MM.1S (cell line): ENCODE measurements at places on chromosomes 3 and 15.

DNA sequence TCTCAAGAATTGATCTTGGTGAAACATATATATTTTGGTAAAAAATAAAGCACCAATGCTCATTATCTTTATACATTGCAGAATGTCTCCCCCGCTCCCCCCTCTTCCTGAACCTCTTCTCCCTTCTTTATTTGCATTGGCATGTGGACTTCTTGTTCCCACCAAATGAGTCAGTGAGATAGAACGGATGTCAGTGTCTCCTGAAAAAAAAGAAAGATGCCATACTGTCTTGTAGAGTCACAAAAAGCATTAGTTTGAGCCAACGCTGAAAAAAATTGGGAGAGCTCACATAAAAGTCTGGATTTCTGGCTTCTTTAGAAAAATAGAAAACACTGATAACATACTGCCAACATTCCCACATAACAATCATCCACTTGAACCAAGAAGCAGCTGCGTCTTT lies 32.0 kb upstream of the STXBP5L start:
- H3K4me1 ChIP-seq: no peaks in the 10 kb centered on the region
- H3K36me3 ChIP-seq: no peaks in the 10 kb centered on the region
- H3K27ac ChIP-seq: no peak overlapping the region
- DNase-seq: no peak
- no peak overlapping the region for H3K4me3 ChIP-seq

DNA sequence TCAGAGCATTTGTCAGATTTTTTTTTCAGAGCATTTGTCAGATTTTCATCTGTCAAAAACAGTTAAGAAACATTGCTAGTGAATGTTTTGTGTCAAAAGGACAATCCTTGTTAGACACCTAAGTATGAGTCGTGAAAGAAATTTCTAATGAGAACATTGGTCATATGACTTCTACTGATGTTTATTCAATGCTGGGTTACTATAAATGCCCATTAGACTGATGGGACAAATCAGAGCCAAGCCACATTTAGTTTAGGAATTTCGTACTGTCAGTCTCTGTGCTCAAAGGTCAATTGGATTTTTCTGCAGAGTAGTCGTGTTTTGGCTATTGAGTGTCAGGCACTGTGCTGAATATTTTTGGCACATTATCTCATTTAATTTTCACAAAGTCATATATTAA lies 31.6 kb downstream of the TSC22D2 start:
- H3K36me3 ChIP-seq: no peaks in the 10 kb centered on the region
- no peak overlapping the region for H3K4me3 ChIP-seq
- H3K27ac ChIP-seq: no peak overlapping the region
- no peak for DNase-seq

DNA sequence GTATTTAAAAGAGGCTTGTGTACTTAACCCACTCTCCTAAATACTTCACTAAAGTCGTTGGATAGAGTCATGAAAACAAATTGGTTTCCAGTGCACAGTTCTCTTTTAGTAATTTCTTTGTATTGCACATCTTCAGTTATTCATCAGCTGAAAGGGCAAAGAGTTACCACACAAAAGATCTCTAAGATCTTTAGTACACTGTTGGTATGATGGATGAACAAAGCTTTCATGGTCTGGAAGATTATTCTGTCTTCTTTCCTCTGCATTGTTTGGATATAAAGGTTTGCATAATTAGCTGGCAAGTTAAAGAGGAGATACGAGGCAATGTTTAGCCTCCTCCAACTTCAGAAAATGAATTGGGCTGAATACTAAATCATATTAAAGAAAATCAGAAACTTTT lies 40.5 kb downstream of the BCHE start:
- no peak overlapping the region for H3K27ac ChIP-seq
- H3K4me3 ChIP-seq: no peak overlapping the region
- no peaks in the 10 kb centered on the region for H3K36me3 ChIP-seq
- H3K27me3 ChIP-seq: no peaks in the 10 kb centered on the region
- no peak for DNase-seq
- peaks cover 7% of the 10 kb centered on the region; the same call in 1 of the 2 replicates for H3K4me1 ChIP-seq

DNA sequence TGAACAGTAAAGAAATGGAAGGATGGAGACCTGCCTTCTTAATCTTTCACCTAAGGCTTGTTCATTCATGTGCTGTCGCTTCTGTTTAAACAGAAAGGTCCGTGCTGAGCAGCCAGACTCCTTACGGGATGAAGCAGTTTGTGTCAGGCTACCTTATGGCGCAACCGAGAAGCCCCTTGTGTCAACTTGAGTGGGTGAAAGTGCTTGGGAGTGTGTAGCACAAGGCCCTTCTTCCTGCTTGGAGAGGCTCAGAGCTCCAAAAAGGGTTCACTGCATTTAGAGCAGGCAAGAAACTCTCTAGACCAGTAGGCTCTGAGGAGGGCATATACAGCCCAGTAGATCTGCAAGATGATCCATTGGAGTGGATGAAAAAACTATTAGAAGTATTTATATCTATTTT lies 16.0 kb downstream of the CAPN3 start:
- H3K27me3 ChIP-seq: no peaks in the 10 kb centered on the region
- H3K4me3 ChIP-seq: no peak overlapping the region
- H3K36me3 ChIP-seq: no peaks in the 10 kb centered on the region
- H3K4me1 ChIP-seq: no peaks in the 10 kb centered on the region
- DNase-seq: no peak

DNA sequence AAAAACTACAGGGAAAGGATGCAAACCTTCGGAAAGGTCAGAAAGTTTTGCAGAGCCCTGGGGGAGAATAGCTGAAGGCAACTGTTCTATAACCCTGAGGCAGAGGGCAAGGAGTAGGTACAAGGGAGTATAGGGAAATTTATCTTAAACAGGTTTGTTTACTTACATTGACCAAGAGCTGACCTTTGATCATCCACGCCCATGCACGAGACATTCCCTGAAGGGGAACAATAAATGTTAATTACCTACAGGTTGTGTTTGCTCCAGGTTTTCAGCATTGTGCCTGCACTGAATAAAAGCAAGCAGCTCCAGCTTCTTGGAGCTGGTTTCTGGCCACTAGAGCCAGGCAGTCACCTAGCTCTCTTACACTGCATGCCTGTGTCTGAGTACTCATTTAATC lies 524.5 kb upstream of the TGFBR2 start:
- H3K4me3 ChIP-seq: no peak overlapping the region
- H3K36me3 ChIP-seq: no peaks in the 10 kb centered on the region
- no peaks in the 10 kb centered on the region for H3K4me1 ChIP-seq
- no peak overlapping the region for H3K27ac ChIP-seq
- DNase-seq: no peak

- no peak overlapping the region for H3K27ac ChIP-seq
- H3K27me3 ChIP-seq: no peaks in the 10 kb centered on the region
- no peak overlapping the region for H3K4me3 ChIP-seq
These were observed 49.8 kb upstream of the PFN2 start for GRCh38 chr3:150020527-150020926.

GRCh38 chr15:53910236-53910849 lies 67.9 kb upstream of the UNC13C start:
- no peaks in the 10 kb centered on the region for H3K4me1 ChIP-seq
- no peak for DNase-seq
- H3K27ac ChIP-seq: no peak overlapping the region
- H3K4me3 ChIP-seq: no peak overlapping the region
- H3K36me3 ChIP-seq: no peaks in the 10 kb centered on the region

GRCh38 chr15:57504599-57504940 lies 87.1 kb upstream of the MYZAP start:
- DNase-seq: no peak
- H3K27ac ChIP-seq: no peak overlapping the region

GRCh38 chr3:73516631-73517030 lies 108.1 kb downstream of the PDZRN3 start:
- no peaks in the 10 kb centered on the region for H3K36me3 ChIP-seq
- no peak overlapping the region for H3K4me3 ChIP-seq
- no peaks in the 10 kb centered on the region for H3K4me1 ChIP-seq
- DNase-seq: no peak

DNA sequence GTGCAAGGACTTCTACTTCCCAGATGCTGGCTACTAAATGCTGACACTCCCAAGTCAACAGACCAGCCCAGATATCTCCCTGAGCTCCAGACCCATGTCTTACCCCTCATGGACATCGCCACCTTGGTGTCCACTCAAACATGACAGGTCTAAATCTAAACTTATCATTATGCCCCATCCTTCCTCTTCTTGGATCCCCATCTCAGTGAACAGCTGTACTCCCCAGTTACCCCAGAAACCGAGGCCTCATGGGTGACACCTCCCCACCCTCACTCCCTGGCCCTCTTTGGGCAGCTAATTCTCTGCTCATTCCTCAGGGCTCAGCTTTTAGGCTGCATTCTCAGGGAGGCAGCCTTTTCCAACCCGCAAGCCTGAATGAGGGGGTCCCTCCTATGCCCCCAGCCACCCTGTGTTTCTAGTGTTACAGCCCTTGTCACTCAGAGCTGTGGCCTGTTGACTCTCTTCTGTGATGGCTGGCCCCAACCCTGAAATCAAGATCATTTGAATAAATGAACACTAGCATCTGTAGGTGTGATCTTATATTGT lies 5.4 kb downstream of the EHD4 start:
- no peaks in the 10 kb centered on the region for H3K27me3 ChIP-seq
- peaks cover 17% of the 10 kb centered on the region for H3K4me1 ChIP-seq

DNA sequence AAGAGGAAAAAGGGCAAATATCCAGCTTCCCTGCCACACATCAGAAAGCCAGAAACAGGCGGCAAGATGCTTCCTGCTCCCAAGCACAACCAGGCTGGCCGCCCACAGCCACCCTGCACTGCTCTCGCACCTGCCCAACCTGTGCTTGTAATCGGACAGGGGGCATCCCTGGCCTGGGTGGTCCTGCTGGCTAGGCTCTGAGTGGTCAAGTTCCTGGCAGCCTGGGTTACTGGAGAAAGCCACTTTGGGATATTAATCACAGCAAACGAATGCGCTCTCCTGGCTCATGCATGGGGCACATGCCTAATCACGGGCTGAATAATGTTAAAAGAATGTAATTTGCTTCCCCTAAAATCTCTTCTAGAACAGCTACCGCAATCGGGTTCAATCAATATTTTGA lies 442.4 kb downstream of the MCTP2 start:
- no peak overlapping the region for H3K27ac ChIP-seq
- no peak for DNase-seq
- no peaks in the 10 kb centered on the region for H3K4me1 ChIP-seq
- H3K27me3 ChIP-seq: no peaks in the 10 kb centered on the region
- H3K4me3 ChIP-seq: no peak overlapping the region

DNA sequence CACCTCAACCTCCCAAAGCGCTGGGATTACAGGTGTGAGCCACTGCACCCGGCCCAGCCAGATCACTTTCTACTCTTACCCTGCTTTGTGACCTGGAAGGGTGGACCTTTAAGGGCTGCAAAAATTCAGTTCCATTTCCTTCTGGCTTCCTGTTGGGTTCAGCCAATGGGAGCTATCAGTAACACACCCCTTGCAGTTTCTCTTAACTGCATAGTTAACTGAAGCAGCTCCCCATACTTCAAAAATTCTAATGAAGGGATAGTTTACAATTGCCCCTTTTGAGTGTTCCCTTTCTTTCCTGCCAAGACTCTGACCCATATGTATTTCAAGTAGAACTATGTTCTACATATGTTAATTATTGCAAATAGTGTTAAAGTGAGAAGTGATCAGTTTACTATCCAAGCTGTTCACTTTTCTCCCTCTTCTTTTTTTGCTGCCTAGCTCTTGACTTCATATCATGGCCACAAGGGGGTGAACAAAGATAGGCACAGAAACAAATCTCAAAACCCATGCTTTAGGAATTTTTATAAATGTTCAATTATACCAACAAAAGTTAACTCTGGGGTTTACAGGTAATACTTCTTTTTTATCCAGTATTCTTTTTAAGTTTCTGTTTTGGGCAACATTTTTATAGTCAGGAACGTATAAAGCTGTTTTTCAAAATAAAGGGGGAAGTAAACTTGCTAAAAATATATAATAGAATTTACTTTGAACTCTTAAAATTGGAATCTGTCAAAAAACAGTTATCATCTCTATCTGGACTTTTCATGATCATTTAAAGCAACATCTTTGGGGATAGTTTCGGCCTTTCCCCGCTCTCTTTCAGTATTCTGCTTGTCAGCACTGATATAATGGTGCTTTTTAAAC lies 8.1 kb downstream of the PGBD4 start:
- H3K4me1 ChIP-seq: no peaks in the 10 kb centered on the region
- H3K27me3 ChIP-seq: no peaks in the 10 kb centered on the region
- no peak for DNase-seq
- no peaks in the 10 kb centered on the region for H3K36me3 ChIP-seq
- H3K27ac ChIP-seq: no peak overlapping the region
- H3K4me3 ChIP-seq: no peak overlapping the region
